ENCODE measurements at places on chromosomes 11 and 22.

DNA sequence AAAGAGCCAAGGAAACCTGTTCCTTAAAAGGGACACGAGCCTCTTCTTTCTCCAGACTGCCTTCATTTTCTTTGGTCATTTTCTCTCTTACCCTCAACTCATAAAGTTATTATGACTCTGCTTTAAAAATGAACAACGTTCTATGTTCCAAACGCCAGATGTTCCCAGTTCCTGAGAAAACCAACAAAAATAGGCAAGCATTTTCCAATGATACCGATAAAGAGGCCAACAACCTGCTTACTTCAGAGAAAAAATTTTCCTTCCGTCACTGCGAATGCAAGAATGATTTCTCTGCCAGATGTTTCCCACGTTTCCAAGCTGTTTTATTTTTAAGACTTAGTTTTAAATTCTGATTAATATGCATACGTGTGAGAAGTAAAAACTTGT, 315 bp upstream of the TRPC6 start:
- no peak for DNase-seq

DNA sequence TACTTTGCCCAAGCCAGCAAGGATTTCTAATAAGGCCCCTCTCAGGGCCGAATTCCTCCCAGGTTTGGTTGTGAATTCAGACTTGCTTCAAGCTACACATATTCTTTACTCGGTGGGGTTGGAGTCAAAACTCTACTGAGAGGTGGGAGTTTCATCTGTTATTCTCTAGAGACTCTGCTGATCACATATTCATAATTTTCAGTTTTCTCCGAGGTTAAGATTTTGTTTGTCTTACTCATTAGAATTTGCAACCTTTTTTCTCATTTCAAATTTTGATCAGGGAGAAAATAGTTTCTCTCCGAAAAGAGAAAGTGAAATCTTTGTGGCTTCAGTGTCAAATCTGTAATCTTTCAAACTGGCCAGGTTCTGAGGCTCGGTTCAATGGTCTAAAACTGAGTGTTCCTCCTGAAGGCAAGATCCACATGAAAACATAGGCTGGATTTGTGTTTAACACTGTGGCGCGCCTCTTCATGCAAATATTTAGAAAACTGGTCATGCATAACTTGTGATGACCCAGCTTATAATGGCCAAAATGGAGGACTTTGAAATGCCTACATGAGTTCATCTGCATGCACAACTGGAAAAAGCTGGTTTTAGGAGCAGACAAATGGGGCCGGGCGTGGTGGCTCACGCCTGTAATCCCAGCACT, 21.5 kb upstream of the GSTP1 start:
- no peak for DNase-seq

DNA sequence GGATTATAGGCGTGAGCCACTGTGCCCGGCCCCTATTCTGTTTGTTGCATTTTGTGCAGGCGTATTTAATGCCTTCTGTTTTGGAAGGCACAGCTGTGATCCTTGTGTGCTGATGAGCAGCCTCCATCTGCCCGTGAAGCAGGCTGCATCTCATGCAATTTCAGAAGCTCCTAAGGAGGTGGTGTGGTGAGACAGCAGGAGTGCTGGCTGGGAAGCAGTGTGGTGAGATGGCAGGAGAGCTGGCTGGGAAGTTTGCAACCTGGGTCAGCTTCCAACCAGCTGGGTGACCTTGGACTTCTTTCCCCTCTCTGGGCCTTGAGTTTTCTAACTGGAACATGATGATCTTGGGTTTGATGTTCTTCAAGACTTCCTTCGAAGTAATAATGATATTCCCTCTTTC, 525.1 kb downstream of the TBC1D22A start:
- no peak for DNase-seq

DNA sequence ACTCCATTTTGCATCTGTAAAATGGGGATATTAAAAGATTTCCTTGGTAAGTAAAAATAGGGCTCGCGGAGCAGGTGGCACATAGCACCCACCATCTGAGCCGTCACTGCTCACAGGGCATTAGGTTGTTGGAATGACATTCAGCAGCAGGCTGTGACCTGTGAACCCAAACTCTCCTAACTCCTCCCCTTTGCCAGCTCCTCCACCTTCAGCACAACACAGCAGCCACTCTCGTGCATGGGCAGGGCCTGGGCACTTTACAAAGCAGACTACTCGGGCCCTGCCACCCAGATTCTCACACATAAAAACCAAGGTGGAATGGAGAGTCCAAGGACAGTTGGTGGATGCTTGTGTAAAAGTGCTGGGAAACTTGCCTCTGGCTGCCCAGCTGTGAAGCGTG, 77.2 kb downstream of the FLI1 start:
- DNase-seq = no peak

DNA sequence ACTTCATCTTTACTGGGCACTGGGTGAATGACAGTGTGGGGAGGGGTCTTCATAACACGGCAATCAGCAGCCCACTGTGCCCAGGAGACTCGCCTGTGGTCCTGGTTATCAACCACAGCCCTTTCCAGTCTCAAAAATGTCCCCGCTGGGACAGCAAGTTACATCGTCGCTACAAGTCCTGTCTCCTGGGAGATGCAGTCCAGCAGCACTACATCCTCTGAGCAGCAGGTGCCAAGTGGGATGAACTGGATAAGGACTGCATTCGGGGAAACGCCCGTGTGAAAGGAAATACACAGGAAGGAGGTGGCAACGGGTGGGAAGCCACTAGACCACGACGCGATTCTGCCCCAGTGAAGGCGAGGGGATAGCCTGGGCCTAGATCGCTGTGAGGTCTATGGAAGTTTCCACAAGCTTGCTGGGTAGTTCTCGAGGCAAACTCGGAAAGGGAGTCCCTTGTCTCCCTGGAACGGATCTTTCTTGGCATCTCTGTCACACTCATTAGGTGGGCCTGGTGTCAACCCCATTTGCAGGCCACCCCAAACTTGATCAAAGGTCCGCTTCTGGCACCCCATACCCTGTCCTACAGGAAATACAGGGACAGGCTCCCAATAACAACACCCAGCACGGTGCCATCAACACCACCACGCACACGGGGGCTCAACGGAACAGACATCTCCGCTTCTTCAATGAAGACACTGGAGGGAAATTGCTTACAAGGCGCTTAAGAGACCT, 4.4 kb downstream of the ASCL2 start:
- DNase-seq = no peak

- no peak for DNase-seq
Measured at GRCh38 chr11:65555693-65556231, 2.4 kb downstream of the LTBP3 start.

Data from activated CD4-positive, alpha-beta T cell treated with anti-CD3 and anti-CD28 coated beads, Interleukin-2, amount 10 ng/mL, durations not matched to agents 7 days and 5 days (primary cell).